AG08395 (cell line): ENCODE measurements at places on chromosomes 5 and 9.

GRCh38 chr5:126695091-126695490, 81.8 kb upstream of the LMNB1 start:
- DNase-seq = peak; percentile 15

- no peak for DNase-seq
Measured at GRCh38 chr5:76331126-76331525, 72.0 kb upstream of the IQGAP2 start.

DNA sequence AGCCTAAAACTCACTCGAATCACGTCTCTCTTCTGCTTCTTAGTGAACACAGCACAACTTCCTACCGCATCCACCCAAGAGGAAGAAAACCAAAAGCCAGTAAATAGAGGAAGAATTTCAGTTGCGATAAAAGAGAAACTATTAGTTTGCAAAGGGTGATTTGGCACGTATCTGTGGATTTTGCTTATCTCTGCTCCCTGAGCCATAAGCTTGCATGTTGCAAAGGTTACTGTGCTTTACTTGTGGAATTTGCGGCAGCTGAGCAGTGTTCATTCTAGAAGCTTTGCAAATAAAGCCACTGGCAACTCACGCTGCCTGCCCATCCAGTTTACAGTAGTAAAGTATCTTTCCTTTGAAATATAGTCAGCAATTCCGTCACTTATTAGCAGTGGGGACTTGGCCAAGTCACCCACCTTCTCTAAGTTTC, 149.0 kb upstream of the PCA3 start:
- DNase-seq = no peak

- DNase-seq = no peak
Measured at GRCh38 chr9:14213504-14213903, 100.4 kb downstream of the NFIB start.

GRCh38 chr5:177472460-177473442, 683 bp downstream of the DBN1 start:
- peak; percentile 47 for DNase-seq
